ENCODE measurements at places on chromosomes 1 and 21.

DNA sequence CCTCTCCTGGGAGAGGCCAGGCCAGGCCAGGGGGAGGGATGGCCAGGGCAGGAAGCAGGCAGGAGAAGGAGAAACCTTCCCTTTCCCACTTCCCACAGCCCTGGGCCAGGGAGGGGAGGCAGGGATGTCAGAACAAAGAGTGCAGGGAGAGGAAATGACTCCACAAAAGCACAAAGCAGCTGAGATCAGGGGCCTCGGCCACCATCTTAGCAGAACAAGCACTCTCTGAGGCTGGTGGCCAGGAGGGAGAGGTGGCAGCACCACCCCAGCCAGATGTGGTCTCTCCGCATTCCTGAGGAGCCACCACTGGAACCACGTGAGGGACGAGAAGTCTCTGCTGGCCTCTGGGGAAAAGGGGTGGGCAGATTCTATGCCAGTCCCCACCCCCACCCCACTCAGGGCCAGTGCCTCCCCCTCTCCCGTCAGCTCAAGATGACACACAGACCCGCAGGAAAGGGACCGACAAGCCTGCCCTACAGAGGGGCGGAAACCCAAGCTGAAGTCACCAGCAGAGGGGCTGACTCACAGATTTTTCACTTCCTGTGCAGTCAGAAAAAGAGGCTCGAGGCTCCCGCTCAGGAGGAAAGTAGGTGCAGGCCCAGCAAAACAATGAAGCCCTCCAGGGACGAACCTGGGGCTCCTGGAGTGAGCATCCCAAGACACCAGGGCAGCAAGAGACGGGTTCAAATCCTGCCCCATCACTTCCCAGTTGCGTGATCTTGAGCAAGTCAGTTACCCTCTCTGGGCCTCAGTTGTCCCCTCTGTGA is 24.1 kb upstream of the ALDH4A1 start:
- peak; percentile 89 for DNase-seq

GRCh38 chr1:42214447-42214871 is 49.9 kb upstream of the GUCA2A start:
- DNase-seq = peak; percentile 76

DNA sequence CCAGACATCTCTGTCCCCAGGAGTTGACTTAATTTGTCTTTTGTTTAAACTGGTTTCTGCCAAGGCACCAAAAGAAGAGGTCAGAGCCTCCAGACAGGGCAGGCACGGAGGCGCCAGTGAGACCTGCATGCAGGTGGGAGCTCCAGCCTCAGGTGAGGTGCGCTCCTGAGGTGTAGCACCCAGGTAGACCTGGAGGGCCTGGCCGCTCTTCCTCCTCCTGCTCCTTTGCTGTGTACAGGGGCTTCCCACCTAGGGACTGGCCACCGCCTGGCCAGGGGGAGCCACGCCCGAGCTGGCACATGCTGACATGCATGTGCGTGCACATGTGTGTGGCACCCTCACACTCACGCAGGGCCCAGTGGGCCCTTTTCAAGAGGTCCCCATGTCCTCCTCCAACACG is 158.7 kb downstream of the PEX14 start:
- no peak for DNase-seq

- peak; percentile 88 for DNase-seq
Observed at GRCh38 chr1:41359211-41360073, 1.8 kb upstream of the FOXO6 start.

- DNase-seq = no peak
Observed at GRCh38 chr1:162551969-162552683, 9.4 kb upstream of the UAP1 start.

DNA sequence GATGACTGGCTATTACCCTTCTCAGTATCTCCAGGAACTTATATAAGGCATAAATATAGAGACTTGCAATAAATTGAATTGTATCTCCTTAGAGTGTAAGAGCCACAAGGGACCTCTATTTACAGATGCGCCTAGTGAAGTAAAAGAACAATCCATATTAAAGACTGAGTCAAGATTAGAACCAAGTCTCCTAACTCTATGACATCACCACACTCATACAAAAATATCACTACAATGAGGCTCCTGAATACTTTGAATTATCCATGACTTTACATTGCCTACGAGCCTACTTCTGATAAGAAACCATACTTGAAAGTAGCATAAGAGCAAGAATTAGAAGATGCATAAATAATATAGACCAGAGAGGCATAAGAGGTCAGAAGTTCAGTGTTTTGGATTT is 18.8 kb downstream of the DPYD start:
- DNase-seq = no peak

- peak; percentile 46 for DNase-seq
Observed at GRCh38 chr1:168485048-168485447, 58.7 kb downstream of the XCL2 start.

- DNase-seq = peak; percentile 98
Observed at GRCh38 chr1:44674113-44675000, at the start of the genes ARMH1 and TMEM53. Gene ARMH1 (plus strand): TSS chr1:44674714. CDS start chr1:44689698, 14,984 bp downstream. Gene TMEM53 (minus strand): TSS chr1:44674481. CDS start chr1:44674391, 90 bp downstream.

DNA sequence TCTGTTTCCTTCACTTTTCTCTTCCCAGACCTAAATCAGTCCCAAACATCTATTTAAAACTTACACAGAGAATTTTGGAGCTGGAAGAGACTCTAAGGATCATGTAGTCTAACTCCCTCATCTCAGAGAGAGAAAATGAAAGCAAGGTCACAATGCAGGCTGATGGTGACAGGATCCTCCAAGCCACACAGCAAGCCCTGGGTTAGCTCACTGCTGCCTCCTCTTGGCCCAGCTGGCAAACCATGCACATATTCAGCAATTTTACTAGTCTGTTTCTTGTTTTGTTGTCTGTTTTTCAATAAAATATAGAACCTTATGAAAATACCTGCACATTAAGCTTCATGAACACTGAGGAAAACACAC is 27.7 kb upstream of the LY9 start:
- DNase-seq = peak; percentile 32

DNA sequence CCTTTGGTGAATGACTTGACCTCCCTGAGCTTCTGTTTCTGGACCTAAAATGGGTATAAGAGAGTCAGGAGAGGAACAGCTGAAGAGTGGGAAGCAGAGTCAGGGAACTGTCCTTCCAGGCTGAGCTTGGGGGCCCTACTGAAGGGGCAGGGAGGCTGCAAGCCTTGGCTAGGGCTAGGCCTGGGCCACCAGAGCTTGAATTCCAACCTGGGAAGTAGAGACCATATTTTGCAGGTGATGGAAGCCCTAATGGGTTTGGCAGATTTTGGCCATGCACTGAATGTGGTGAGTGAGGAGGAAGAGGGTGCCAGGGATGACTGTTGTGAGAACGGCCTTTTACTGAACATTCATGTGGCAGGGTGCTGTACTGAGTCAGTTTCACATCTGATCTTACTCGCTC is 69.4 kb upstream of the KLHDC7A start:
- no peak for DNase-seq

GRCh38 chr1:204887846-204888245 is 17.2 kb downstream of the NFASC start:
- DNase-seq = no peak

- peak; percentile 93 for DNase-seq
Observed at GRCh38 chr1:44947063-44947773, 39.2 kb downstream of the EIF2B3 start.
